ENCODE measurements at places on chromosomes 6 and 20. TPM values are rescaled to one million over a fixed set of nuclear protein-coding genes. Genes with fewer than 3 reads are reported as not detected.
A peak's percentile ranks its signal among the peaks of the same experiment; 100 is the strongest.

DNA sequence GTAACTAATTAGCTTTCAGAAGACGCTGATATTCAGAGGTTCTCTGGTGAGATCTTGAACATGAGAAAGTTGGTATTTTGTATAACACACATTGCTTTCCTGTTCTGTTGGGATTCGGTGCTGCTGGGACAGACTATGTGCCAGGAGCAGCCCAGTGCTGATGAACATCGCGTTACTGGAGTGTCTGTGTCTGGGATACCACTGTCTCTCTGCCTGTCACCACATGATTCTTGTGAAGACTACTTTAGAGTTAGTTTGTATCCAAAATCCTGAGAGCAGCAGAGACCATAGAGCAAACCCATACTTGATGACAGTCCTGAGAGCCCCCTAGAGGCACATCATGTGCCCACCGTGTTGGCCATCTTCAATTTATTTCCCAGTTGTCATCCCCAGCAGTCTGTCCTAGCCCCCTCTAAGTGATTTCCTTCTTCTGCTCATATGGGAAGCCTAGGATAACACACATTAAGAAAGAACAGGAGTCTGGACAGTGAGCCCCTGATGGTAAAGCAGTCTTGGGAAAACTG, 41.8 kb upstream of the TINAG start:
- H3K27ac ChIP-seq = no peak overlapping the region
- H3K36me3 ChIP-seq = no peaks in the 10 kb centered on the region
- H3K4me3 ChIP-seq = no peak overlapping the region
- DNase-seq = no peak
- H3K27me3 ChIP-seq = no peaks in the 10 kb centered on the region

DNA sequence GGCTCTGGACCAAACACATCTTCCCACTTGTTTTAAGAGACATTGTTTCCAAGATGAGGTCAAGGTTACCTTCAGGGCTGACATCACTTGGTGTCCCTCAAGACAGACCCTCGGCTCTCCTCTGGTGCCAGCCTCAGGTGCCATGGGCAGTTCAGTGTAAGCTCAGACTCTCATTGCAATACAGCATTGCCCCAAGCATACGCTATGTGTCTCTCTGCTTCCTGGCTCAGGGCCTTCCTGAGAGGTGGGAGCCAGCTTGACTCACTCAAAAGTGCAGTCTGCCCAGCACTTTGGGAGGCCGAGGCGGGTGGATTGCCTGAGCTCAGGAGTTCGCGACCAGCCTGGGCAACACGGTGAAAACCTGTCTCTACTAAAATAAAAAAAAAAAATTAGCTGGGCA, 51.7 kb downstream of the SLC24A3 start:
- peaks cover 2% of the 10 kb centered on the region for H3K4me1 ChIP-seq
- H3K36me3 ChIP-seq = no peaks in the 10 kb centered on the region
- no peak for DNase-seq
- H3K27ac ChIP-seq = no peak overlapping the region

DNA sequence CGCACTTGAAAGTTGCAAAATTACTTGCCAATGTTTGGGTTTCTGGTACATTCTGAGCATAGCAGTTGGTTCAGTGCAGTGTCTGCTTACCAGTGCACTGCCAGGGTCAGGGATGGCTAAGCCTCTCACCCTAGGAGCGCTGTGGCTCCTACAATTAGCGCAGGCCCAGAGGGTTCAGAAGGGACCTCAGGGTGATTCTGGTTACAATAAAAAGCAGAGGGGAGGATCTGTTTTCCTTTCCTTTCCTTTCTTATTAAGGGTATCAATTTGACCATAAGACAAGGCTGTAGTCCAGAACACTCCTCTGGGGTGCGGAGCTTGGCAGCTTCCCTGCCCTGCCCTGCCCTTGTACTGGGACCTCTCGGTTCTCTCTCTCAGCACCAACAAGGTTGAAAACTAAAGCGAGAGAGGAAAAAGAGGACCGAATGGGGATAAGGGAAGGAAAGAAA, 2.6 kb downstream of the MAFB start:
- H3K27me3 ChIP-seq = peaks cover 29% of the 10 kb centered on the region
- H3K36me3 ChIP-seq = no peaks in the 10 kb centered on the region
- peaks cover 6% of the 10 kb centered on the region for H3K4me1 ChIP-seq
- H3K27ac ChIP-seq = no peak overlapping the region
- H3K4me3 ChIP-seq = peak overlapping the region; percentile 92

GRCh38 chr20:10666221-10667076, 7.3 kb downstream of the JAG1 start:
- H3K4me3 ChIP-seq = no peak overlapping the region
- peaks cover 3% of the 10 kb centered on the region for H3K36me3 ChIP-seq
- DNase-seq = no peak
- no peak overlapping the region for H3K27ac ChIP-seq
- peaks cover 24% of the 10 kb centered on the region for H3K4me1 ChIP-seq
- H3K27me3 ChIP-seq = peaks cover 2% of the 10 kb centered on the region

DNA sequence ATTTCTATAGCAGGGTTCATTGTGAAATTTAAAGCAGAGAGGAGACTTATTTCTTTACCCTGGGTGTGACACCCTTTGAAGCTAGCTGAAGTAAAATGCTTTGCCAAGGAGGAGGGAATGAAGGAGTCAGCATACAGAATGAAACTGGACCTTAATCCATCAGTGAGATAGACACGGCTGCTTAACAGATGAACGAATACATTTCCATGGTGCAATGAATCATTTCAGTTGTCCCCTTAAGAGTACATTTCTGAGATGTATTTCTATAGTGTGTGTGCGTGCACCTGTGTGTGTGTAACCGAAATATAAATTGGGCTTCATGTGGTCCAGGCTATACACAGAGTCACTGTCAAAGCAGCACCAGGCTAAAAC, 73.8 kb upstream of the CD93 start:
- H3K27me3 ChIP-seq = peaks cover 6% of the 10 kb centered on the region
- H3K4me3 ChIP-seq = no peak overlapping the region
- H3K27ac ChIP-seq = no peak overlapping the region

GRCh38 chr6:124008000-124008987, 204.6 kb downstream of the NKAIN2 start:
- no peaks in the 10 kb centered on the region for H3K4me1 ChIP-seq
- H3K36me3 ChIP-seq = no peaks in the 10 kb centered on the region
- H3K4me3 ChIP-seq = no peak overlapping the region
- DNase-seq = no peak
- no peak overlapping the region for H3K27ac ChIP-seq
- H3K27me3 ChIP-seq = no peaks in the 10 kb centered on the region

DNA sequence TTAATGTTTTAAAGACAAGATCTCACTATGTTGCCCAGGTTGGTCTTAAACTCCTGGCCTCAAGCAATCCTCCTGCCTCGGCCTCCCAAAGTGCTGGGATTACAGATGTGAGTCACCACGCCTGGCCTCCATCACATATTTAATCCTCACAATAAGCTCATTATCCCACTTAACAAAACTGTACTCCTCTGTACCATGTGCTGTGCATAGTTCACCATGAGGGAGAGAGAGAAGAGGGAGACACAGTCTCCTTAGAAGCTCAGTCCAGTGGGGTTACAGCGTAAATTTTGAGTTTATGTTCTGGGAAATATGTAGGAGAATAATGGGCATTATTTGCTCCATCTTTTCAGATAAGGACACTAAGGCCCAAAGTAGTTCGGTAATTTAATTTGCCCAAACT, 7.9 kb upstream of the CPNE5 start:
- no peak for DNase-seq
- H3K36me3 ChIP-seq = no peaks in the 10 kb centered on the region
- no peaks in the 10 kb centered on the region for H3K27me3 ChIP-seq
- peaks cover 36% of the 10 kb centered on the region for H3K4me1 ChIP-seq
- H3K4me3 ChIP-seq = no peak overlapping the region

DNA sequence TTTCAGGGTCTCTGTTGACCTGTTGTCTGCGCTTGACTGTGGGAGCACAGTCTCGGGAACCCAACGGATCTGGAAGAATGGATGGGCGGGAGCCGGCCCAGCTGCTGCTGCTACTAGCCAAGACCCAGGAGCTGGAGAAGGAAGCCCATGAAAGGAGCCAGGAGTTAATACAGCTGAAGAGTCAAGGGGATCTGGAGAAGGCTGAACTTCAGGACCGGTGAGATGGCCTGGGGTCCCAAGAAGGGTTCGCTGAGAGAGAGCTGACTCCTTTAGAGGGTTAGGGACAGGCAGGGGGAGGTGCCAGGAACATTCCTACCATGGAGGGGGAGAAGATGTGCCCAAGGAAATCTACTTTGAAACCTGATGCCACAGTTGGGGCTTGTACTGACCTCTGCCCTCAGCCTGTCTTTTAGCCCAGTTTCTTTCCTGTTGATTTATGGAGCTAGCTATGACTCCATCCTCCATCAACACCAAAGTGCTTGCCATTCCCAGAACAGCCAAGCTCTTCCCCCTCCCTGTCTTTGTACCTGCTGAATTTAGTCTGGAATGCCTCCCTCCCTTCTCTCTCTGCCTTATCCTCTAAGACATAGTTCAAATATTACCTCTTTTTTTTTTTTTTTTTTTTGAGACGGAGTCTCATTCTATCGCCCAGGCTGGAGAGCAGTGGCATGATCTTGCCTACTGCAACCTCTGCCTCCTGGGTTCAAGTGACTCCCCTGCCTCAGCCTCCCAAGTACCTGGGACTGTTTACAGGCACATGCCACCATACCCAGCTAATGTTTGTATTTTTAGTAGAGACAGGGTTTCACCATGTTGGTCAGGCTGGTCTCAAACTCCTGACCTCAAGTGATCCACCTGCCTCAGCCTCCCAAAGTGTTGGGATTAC, 12.2 kb downstream of the CEP250 start:
- H3K36me3 ChIP-seq = peaks cover 5% of the 10 kb centered on the region
- H3K27me3 ChIP-seq = peaks cover 3% of the 10 kb centered on the region
- no peak for DNase-seq
- H3K27ac ChIP-seq = no peak overlapping the region

GRCh38 chr6:88360203-88360797, 194.2 kb upstream of the CNR1 start:
- no peaks in the 10 kb centered on the region for H3K27me3 ChIP-seq
- H3K4me1 ChIP-seq = no peaks in the 10 kb centered on the region
- H3K4me3 ChIP-seq = no peak overlapping the region

GRCh38 chr20:34629342-34629741, 47.5 kb downstream of the PIGU start:
- no peak overlapping the region for H3K4me3 ChIP-seq
- DNase-seq = no peak
- no peaks in the 10 kb centered on the region for H3K36me3 ChIP-seq
- H3K27me3 ChIP-seq = no peaks in the 10 kb centered on the region

- H3K27ac ChIP-seq = no peak overlapping the region
- DNase-seq = no peak
- peaks cover 14% of the 10 kb centered on the region for H3K4me1 ChIP-seq
- peaks cover 8% of the 10 kb centered on the region for H3K36me3 ChIP-seq
- H3K27me3 ChIP-seq = peaks cover 2% of the 10 kb centered on the region
These were observed 4.2 kb downstream of the RAMACL start for GRCh38 chr6:166582258-166582657.

DNA sequence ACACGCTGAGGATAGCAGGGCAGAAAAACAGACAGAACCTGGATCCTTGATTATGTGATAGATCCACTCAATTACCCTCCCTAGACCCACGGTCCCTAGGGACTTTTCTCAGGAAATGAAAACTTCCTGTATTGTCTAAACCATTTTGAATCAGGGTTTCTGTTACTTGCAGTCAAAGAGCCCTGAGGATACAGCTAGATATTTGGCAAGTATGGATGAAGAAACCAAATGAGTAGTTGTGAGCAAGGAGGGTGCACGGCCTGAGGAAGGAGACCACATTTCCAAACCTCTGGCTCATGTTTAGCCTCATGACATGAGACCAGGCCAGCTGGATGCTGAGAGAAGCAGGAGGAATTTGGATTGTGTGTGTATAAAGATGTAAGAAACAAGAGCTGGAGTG, 91.6 kb downstream of the MRPL14 start:
- DNase-seq = no peak
- H3K27me3 ChIP-seq = peaks cover 1% of the 10 kb centered on the region
- H3K4me1 ChIP-seq = no peaks in the 10 kb centered on the region
- no peak overlapping the region for H3K27ac ChIP-seq
- H3K4me3 ChIP-seq = no peak overlapping the region
- H3K36me3 ChIP-seq = no peaks in the 10 kb centered on the region

- H3K4me3 ChIP-seq = no peak overlapping the region
- no peaks in the 10 kb centered on the region for H3K36me3 ChIP-seq
- H3K27me3 ChIP-seq = peaks cover 2% of the 10 kb centered on the region
- H3K27ac ChIP-seq = no peak overlapping the region
- no peak for DNase-seq
- no peaks in the 10 kb centered on the region for H3K4me1 ChIP-seq
These were observed 51.1 kb upstream of the GPR6 start for GRCh38 chr6:109927052-109927451.

Gene C20orf204
- total RNA-seq = 3.9 TPM

Gene MUC21
- not detected for total RNA-seq

Gene FAM209B
- not detected for total RNA-seq

Gene COL21A1
- total RNA-seq = 0.69 TPM

Gene TNFRSF6B
- total RNA-seq = not detected

Gene PDYN
- total RNA-seq = not detected

Gene ASIP
- not detected for total RNA-seq

Gene SLC22A7
- 0.34 TPM for total RNA-seq

Gene C6orf15
- not detected for total RNA-seq

Gene POLR1C
- 18.9 TPM for total RNA-seq

Gene RNF182
- total RNA-seq = 1.8 TPM

Data from glutamatergic neuron (in vitro differentiated cells).